AG04449 (cell line): ENCODE measurements at places on chromosomes 5 and 9.

GRCh38 chr5:110686270-110686669 lies 40.2 kb downstream of the TMEM232 start:
- DNase-seq = no peak

- no peak for DNase-seq
Measured at GRCh38 chr9:103978396-103978795, 115.7 kb upstream of the SMC2 start.

DNA sequence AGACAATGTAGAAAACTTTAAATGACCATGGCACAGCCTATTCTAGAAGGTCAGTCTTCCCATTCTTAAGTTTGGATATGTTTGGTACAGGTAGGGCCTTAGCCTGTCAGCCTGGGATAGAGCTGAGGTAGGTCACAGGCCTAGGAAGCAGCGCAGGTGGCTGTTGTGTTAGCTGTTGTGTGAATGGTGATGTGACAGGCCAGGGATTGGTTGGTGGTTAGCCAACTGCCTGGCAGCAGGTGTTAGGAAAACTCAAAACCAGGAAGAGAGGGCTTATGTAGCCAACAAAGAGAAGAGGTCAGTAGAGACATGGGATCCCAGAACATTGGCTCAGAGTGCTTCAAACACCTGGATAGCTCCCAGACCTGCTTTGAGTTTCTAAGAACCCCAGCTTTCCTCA lies 84.2 kb downstream of the FBXO38 start:
- DNase-seq = no peak

DNA sequence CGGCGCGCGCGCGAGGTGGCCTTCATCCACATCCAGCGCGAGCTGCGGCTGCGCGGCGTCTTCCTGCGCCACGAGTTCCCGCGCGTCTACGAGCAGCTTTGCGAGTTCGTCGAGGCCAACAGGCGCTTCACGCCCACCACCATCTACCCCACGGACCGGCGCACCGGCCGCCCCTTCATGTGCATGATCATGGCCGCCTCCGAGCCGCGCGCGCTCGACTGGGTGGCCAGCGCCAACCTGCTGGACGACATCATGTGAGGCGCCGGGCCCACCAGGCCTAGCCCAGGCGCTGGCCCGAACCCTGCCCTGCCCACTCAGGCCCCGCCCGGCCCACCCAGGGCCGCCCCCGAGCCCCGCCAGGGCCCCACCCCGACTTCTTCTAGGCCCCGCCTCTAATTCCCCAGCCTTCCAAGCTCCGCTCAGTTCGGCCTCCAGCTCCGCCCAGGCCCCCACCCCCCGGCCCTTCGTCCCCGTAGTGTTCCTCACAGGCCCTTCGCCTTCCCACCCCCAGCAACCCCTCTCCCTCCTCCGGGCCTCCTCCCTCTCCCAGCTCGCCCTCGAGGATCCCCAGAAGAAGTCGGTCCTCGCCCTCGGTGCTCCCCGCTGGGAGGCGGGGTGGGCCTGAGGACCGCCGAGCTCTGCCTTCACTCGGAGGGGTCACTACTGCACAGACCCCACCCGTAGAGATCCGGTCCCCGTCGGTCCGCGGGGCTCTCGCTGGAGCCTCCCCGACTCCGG lies 2.0 kb upstream of the PHPT1 start:
- no peak for DNase-seq

DNA sequence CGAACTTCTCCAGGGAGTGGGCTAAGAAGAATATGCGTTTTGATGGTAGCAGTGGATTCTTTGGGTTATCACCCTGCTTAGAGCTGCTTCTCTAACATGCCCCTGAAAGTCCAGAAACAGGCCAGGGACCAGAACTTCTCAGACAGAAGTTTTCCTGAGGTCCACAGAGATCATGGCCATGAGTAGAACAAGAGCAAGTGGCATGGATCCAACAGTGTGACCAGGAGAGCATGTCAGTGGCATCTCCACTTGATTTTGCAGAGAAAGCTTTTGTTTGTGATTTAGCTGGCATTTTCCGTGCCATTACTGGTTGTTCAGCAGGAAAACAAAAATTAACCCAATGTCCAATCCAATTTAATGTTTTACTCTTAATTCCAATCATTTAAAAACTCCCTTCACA lies 298.5 kb upstream of the CD180 start:
- DNase-seq = no peak

DNA sequence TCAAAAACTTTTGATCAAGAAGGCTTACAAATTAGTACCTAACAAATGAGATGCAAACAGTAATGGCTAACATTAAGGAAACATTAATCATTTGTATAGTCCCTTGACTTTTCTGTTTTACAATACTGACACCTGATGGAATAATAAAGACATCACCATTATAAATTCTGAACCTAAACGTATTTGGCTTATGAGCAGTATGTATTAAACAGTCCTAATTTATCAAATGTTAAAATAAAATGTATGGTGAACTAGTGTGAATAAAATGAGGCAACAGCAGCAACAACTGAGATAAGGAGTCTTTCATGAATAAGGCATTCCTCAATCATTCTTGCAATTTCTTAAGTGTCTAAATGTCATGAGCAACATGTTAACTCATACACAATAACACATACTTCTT lies 6.0 kb downstream of the PUM3 start:
- DNase-seq = no peak
